ENCODE measurements at places on chromosomes 11 and 22. TPM values are rescaled to one million over a fixed set of nuclear protein-coding genes. Genes with fewer than 3 reads are reported as not detected.

RAB38 gene
- total RNA-seq = 7.0 TPM

C11orf87 gene
- total RNA-seq = not detected

ILK gene
- total RNA-seq = 144 TPM

AIFM3 gene
- total RNA-seq = 1.2 TPM

LRRC56 gene
- 2.6 TPM for total RNA-seq

RASD2 gene
- total RNA-seq = 0.13 TPM

- no peak overlapping the region for H3K27ac ChIP-seq
- no peak for DNase-seq
- H3K27me3 ChIP-seq = no peaks in the 10 kb centered on the region
- H3K4me1 ChIP-seq = peaks cover 13% of the 10 kb centered on the region
- H3K4me3 ChIP-seq = no peak overlapping the region
- H3K36me3 ChIP-seq = no peaks in the 10 kb centered on the region
Observed at GRCh38 chr11:64007160-64007628, 21.0 kb downstream of the OTUB1 start.

- peak overlapping the region; percentile 66 for H3K27ac ChIP-seq
- no peaks in the 10 kb centered on the region for H3K27me3 ChIP-seq
- no peak overlapping the region for H3K4me3 ChIP-seq
- DNase-seq = peak; percentile 16
- peaks cover 28% of the 10 kb centered on the region for H3K4me1 ChIP-seq
- no peaks in the 10 kb centered on the region for H3K36me3 ChIP-seq
Observed at GRCh38 chr11:11501546-11502262, 120.1 kb downstream of the GALNT18 start.

DNA sequence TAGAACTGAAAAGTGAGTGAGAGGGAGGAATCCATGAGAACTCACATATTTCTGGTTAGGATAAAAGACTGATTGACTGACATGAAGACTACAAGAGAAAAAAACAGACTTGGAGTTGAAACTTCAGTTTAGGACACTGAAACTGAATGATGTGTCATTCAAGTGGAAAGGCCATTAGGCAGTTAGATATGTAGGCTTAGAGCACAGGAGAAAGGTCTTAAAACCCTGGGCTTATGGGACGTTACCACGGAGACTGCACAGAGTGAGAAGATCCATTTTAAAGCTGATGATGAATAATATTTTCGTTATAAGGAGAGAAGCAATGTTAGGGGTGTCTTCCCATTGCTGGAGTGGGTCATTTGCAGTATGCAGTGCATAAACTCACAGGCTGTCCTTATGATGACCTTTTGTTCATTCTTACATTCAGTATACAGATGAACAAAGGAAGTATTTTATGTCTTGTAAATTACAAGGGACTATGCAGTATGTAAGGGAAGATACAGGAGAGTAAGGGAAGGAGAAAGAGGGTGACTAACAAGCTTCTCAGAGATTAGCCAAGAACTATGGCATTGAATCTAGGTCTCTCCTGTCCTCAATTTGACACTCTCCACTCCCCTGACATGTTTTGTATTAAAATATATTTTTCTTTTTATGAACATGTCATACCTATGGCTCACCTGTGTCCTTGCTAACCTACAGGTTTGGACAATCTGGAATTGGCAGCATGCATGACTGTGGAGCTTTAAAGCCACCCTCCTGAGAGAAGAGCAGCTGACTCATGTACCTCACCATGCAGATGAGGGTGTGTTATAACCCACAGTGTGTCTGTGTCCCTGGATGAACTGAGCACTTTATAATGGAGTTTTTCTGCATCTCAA lies 63.7 kb downstream of the MAML2 start:
- H3K36me3 ChIP-seq = no peaks in the 10 kb centered on the region
- DNase-seq = no peak
- H3K27ac ChIP-seq = no peak overlapping the region
- no peaks in the 10 kb centered on the region for H3K27me3 ChIP-seq
- no peak overlapping the region for H3K4me3 ChIP-seq

GRCh38 chr11:12426176-12426575 lies 48.8 kb downstream of the PARVA start:
- H3K4me1 ChIP-seq = peaks cover 6% of the 10 kb centered on the region
- no peaks in the 10 kb centered on the region for H3K27me3 ChIP-seq
- DNase-seq = no peak
- no peaks in the 10 kb centered on the region for H3K36me3 ChIP-seq
- no peak overlapping the region for H3K27ac ChIP-seq
- no peak overlapping the region for H3K4me3 ChIP-seq

- H3K4me3 ChIP-seq = no peak overlapping the region
- peak; percentile 92 for DNase-seq
- no peaks in the 10 kb centered on the region for H3K27me3 ChIP-seq
- H3K4me1 ChIP-seq = peaks cover 9% of the 10 kb centered on the region
- peak overlapping the region; percentile 62 for H3K27ac ChIP-seq
Observed at GRCh38 chr22:30212363-30212995, 34.1 kb downstream of the LIF start.

- peak; percentile 20 for DNase-seq
- H3K4me3 ChIP-seq = no peak overlapping the region
- no peaks in the 10 kb centered on the region for H3K36me3 ChIP-seq
- no peak overlapping the region for H3K27ac ChIP-seq
- H3K4me1 ChIP-seq = no peaks in the 10 kb centered on the region
Observed at GRCh38 chr11:83292709-83293456, 6.7 kb upstream of the CCDC90B start.

DNA sequence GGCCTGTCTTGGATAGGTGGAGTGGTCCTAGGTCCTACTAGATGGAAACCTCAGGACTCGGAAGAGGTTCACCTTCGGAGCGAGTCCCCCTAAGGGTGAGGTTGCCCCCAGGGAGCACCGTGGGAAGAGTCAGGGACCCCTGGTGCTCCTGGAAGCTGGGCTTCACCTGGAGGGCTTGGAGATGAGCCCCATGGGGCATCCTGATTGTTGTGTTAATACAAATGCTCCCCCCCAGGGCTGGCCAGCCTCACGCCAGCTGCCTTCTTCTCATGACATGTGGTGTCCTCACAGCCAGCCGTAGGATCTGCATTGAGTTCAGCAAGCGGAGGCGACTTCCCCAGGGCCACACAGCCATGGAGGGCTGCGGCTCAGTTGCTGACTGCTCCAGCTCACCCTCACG lies 1487.5 kb downstream of the BRD1 start:
- no peak overlapping the region for H3K27ac ChIP-seq
- no peaks in the 10 kb centered on the region for H3K27me3 ChIP-seq
- H3K4me3 ChIP-seq = no peak overlapping the region
- no peaks in the 10 kb centered on the region for H3K36me3 ChIP-seq
- no peaks in the 10 kb centered on the region for H3K4me1 ChIP-seq
- no peak for DNase-seq

- H3K4me3 ChIP-seq = no peak overlapping the region
- H3K36me3 ChIP-seq = no peaks in the 10 kb centered on the region
- no peak overlapping the region for H3K27ac ChIP-seq
- peaks cover 43% of the 10 kb centered on the region for H3K4me1 ChIP-seq
- no peaks in the 10 kb centered on the region for H3K27me3 ChIP-seq
Observed at GRCh38 chr11:134582770-134583095, 170.7 kb upstream of the B3GAT1 start.

DNA sequence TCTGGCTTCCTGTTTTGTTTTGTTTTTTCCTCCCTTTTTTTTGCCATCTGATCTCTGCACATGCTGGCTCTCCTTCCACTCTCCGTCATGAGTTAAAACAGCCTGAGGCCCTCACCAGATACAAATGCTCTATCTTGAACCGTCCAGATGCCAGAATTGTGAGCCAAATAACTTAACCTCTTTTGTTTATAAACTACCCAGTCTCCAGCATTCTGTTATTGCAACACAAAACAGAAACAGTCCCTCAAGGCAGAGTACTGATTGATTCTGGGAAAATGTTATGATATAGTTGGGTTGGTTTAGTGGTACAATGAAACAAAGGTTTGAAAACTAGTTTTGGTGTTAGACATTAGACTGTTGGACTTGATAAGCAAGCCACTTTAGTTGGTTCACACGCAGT lies 1390.0 kb upstream of the RAG2 start:
- no peaks in the 10 kb centered on the region for H3K4me1 ChIP-seq
- H3K27me3 ChIP-seq = no peaks in the 10 kb centered on the region
- no peaks in the 10 kb centered on the region for H3K36me3 ChIP-seq

DNA sequence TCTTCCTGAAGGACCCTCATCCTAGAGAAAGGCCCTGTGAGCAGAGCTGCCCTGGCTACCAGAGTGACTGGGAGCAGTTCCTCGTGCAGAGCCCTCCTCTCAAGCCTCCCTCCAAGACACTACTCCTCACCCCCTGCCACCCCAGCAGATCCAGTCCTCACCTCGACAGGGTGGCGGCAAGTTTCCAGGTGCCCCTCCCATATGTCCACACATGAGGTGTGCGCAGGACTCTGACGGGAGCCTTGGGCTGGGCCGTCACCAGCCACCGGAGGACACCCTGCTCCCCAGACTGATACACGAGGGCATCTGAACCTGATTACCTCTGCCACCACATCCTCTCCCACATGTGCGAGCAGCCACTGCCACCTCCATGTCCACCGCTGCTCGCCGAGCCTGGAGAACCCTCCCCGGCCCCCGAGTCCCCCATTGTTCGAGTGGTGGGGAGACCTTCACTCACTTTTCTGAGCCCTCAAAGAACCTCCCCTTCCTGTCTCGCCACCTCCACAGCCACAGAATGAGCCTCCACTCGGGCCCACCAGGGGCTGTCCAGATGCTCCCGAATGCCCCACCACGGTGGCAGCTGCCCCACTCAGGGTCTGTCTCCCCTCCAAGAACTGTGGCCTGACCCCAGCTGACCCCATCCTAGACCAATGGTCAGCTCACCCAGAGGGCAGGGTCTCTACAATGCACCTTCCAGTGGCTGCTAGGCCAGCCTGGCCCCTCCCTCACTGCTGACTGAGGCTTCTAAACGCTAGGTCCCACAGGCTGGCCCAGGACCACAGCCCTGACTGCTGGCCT lies 62.5 kb downstream of the DGCR2 start:
- H3K4me3 ChIP-seq = no peak overlapping the region
- H3K27me3 ChIP-seq = no peaks in the 10 kb centered on the region
- H3K36me3 ChIP-seq = peaks cover 66% of the 10 kb centered on the region
- no peak for DNase-seq
- H3K4me1 ChIP-seq = no peaks in the 10 kb centered on the region

- peaks cover 14% of the 10 kb centered on the region for H3K4me1 ChIP-seq
- H3K27ac ChIP-seq = no peak overlapping the region
- no peaks in the 10 kb centered on the region for H3K36me3 ChIP-seq
Observed at GRCh38 chr11:64638018-64638665, 47.1 kb downstream of the SLC22A12 start.

GRCh38 chr22:38291201-38291777 lies 18.5 kb upstream of the TMEM184B start:
- peaks cover 25% of the 10 kb centered on the region for H3K36me3 ChIP-seq
- no peak overlapping the region for H3K4me3 ChIP-seq
- no peaks in the 10 kb centered on the region for H3K27me3 ChIP-seq
- no peaks in the 10 kb centered on the region for H3K4me1 ChIP-seq

- H3K4me1 ChIP-seq = no peaks in the 10 kb centered on the region
- no peaks in the 10 kb centered on the region for H3K27me3 ChIP-seq
- DNase-seq = no peak
- no peak overlapping the region for H3K27ac ChIP-seq
- H3K36me3 ChIP-seq = no peaks in the 10 kb centered on the region
Observed at GRCh38 chr11:11740836-11741235, 100.9 kb upstream of the USP47 start.

- H3K27ac ChIP-seq = no peak overlapping the region
- no peak overlapping the region for H3K4me3 ChIP-seq
- no peaks in the 10 kb centered on the region for H3K27me3 ChIP-seq
- no peaks in the 10 kb centered on the region for H3K36me3 ChIP-seq
- no peaks in the 10 kb centered on the region for H3K4me1 ChIP-seq
- no peak for DNase-seq
Observed at GRCh38 chr11:21909145-21909544, 283.7 kb upstream of the ANO5 start.

GRCh38 chr11:122141725-122142124 lies 25.7 kb upstream of the BLID start:
- no peak overlapping the region for H3K27ac ChIP-seq
- H3K36me3 ChIP-seq = no peaks in the 10 kb centered on the region
- no peak for DNase-seq
- no peaks in the 10 kb centered on the region for H3K27me3 ChIP-seq
- H3K4me3 ChIP-seq = no peak overlapping the region

Measured in thyroid gland (tissue), 4 donors.